ENCODE measurements at places on chromosomes 4 and X.
A peak's percentile ranks its signal among the peaks of the same experiment; 100 is the strongest.

DNA sequence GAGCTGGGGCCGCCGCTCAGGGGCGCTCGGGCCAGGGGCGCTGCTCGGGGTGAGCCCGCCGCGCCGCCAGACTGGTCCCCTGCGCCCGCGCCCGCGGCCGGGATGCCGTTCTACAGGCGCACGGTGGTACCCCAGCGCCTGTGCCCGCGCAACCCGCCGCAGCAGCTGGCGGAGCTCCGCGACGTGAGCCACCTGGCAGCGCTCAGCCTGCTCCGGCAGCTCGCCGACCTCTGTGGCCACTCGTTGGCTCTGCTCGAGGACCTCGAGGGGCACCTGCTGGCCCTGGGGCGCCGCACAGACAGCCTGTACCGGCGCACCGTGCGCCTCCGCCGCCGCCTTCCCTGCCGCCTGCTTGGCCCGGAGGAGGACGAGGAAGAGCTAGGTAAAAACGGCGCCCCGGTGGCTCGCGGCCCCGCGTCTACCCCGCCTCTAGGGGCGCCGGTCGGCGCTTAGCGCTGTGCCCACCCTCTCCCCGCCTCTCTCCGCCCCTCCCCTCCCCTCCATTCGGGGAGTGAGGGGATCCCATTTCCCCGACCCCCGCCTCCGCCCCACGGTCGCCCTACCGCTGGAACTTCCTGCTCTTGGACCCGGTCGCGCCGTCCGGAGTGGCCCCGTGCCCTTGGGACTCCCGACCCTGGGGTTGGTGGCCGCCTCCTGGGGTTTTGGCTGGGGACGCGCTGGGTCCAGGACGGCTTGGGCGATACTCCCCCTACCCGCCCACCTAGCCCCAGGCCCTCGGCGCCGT lies 513 bp downstream of the NHSL2 start:
- peak; percentile 46 for DNase-seq

- DNase-seq: no peak
These were observed 8.7 kb upstream of the TECRL start for GRCh38 chr4:64417974-64418373.

GRCh38 chrX:101164766-101165590 lies 54.6 kb upstream of the DRP2 start:
- DNase-seq: no peak

GRCh38 chr4:182808673-182809416 lies 108.3 kb downstream of the DCTD start:
- DNase-seq: no peak

DNA sequence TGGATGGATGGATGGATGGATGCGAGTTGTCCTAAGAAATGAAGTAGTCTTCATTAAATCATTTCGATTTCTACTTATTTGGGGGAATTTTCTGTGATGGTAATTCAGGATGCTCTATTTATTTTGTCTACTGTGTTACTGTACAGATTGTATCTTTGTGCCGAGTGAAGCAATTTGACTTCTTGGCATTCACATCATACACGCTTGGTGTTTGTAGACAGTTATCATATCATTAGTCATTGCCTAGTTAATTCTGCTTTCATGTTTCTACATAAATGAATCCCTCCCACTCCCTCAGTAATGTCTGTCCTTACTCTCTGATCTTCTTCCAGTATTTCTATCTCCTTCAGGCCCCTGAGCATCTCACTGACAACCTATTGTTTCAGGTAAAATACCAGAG lies 64.0 kb downstream of the RASGEF1B start:
- DNase-seq: no peak

DNA sequence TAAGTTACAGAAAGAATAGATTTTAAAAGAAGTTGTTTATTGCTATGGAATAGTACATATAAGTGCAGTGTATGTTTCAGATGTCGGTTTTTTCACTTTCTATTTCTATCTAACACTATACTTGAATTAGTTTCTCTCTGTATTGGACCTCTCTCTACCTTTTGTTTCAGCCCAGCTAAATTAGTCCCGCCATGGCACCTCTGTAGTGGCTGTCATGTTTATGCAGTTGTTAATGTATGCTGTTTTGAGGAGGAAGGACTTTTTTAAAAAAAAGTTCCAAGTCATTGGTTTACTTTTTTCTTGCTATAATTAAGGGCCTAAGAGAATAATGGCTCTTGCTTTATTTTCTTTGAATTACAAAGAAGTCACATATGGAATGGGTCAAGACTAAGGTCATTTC lies 118.1 kb downstream of the AKAP4 start:
- DNase-seq: no peak

GRCh38 chr4:118964891-118965411 lies 76.3 kb downstream of the SYNPO2 start:
- DNase-seq: no peak

DNA sequence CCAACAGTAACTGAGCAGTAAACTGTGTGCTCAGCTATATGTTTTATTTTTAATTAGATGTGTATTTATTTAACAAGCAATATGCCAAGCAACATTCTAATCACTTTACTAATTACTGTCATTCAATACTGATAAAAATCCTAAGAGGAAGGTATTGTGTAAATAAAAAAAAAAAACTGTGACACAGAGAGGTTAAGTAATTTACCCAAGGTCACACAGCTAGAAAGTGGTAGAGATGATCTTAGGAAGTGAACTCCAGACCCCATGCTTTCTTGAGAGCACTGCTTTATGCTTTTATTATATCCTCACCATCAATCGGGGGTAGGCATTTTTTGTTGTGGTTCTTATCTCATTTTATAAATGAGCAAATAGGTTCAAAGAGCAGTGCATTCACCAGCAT lies 417.1 kb downstream of the RAB28 start:
- DNase-seq: no peak

GRCh38 chr4:81290813-81291212 lies 75.8 kb upstream of the PRKG2 start:
- no peak for DNase-seq

DNA sequence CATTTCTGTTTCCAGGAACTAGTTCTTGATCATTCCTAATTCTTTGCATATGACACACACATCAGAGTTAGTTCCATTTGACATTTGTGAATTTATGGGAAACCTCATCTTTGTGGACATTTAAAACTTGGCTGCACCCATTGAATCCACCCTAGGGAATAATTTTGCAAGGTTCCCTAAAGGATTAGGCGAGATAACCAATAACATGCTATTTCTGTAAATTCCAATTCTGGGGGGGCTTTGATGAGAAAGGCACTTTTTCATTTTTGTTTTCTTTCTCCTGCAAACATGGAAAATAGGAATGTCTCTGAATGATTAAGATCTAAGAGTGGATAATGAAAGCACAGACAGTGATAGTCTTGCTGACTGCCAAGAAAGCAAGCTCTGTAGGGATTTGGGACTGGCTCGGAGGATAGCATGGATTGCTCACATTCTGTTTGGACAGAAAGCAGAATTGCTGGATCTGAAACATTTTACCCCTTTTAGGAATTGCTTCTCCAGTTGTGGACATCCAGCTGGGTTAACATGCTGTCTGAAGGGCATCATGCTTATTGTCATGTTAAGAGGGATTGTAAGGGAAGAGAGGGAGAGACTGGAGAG lies 145.1 kb downstream of the NHS start:
- DNase-seq: no peak

DNA sequence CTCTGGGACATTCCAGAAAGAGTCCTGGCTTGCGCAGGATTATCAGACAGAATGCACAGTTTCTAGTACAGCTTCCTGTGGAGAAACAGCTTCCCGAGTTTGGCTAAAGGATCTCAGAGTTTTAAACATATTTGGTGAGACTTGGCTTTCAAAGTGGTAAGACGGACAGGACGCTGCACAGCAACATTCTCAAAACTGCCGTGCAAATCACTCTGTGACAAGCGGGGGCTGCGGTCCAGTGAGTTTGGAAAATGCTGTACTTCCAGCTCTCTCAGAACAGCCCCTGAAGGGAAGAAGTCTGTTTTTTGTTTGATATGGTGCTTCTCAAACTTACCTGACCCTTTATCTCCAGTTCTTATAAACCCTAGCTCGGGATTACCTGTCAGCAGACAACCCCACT lies 18.1 kb downstream of the LGI2 start:
- DNase-seq: no peak

- DNase-seq: no peak
These were observed 71.1 kb downstream of the NYX start for GRCh38 chrX:41518127-41518840.

DNA sequence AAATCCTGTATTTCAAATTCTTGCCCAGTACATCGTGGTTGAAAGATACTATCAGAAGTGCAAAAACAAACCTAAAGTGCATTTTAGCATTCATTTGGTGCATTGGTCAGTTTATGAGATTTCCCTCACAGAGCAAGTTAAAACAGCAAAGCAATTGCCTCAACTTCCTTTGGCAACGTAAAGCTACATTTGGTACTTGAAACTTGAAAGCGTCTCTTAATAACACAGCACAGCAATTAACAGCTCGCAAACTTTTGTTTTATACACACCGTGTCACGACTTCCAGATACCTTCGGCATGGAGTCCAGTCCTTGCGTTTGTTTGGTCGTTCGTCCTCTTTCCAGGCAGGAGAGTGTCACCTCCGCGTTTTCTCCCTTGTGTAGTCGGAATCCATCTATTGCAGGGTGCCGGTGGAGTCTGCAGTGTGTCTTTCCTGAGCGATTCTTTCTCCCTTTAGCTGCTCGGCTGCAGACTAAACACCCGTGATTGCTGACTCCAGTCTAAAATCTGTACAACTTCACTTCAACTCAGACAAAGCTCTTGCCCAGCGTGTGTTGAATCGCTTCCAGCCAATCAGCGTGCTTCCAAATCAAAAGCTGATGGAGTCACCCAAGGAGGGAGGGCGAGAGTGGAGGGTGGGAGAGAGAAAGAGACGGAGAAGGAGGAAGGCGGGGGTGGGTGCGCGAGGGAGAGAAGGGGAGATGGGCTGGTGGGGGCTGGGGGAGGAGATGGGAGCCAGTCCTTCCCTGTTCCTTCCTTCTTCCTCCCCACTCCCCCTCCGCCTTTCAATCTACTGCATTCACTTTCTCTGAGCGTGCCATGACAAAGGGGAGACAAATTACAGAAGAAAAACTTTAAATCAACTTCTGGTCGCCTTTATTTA lies at the start of gene PCDH18:
Gene PCDH18, minus strand, starts transcription at position 509 of the 883 bp plus-strand sequence. Its CDS starts 406 bp downstream, at position 103.
- peak; percentile 64 for DNase-seq
